RPMI7951 (cell line): ENCODE measurements at places on chromosomes 11 and 22.

GRCh38 chr22:26648528-26649388, 8.6 kb upstream of the MIAT start:
- no peak for DNase-seq

- DNase-seq: no peak
Observed at GRCh38 chr11:134616038-134616437, 204.0 kb upstream of the B3GAT1 start.

- DNase-seq: peak; percentile 44
Observed at GRCh38 chr11:121520243-121521144, 67.7 kb upstream of the SORL1-AS1 start.

- no peak for DNase-seq
Observed at GRCh38 chr22:44707178-44707577, 5.2 kb downstream of the PRR5 start.

DNA sequence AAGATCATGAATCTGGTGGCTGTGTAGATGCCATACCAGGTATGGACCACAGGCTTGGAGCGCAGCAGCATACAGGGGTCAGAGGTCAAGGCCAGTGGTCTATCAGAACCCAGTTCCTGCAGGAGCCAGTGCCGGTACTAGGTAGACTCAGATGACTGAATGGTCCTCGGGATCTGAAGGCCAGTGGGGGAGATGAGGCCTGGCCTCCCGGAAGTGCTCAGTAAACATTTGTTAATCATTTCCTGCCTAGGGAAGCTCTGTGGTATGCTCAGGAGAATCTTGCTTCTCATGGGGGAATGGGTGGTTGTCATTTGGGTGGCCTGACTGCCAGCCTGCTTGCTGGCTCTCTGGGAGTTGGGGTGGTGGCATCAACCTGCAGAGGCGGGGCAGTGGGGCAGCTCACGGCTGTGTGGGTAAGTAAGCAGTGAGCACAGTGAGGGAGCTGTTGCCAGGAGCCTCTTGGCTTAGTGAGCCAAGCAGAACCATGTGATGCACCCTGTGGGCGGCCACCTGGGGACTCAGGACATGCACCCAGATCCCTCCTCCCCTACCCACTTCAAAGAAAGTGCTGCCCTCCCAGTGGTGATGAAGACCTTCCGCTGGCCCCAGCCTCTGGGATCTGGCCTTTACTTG, 33.0 kb downstream of the PTPRJ start:
- peak; percentile 58 for DNase-seq

- DNase-seq: no peak
Observed at GRCh38 chr11:61128947-61129638, 26.8 kb downstream of the CD5 start.

DNA sequence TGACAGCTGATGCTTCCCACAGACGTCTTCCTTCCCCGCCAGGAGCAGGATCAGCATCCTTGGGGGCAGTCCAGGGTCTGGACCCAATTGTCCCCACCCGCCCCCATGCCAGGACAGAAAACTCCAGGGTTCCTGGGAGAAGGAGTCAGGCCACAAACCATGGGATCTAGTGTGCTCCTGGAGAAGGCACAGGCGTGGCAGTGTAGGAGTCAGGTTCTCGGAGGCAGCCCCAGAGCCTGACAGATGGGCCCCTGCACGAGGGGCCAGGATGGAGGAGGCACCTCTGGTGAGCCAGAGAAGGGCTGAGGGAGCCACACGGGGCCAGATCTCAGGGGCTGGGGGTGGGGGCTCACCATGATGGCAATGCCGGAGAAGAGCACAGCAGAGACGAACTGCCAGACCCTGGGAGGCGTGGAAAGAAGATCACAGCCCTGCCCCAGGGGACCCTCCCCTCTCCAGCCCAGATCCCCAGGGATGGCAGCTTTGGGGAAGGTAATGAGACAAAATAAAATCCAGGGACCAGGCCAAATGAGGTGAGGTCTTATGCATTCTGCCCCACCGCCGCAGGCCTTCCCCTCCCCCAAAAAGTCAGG, 13.6 kb downstream of the TP53I11 start:
- DNase-seq: no peak

DNA sequence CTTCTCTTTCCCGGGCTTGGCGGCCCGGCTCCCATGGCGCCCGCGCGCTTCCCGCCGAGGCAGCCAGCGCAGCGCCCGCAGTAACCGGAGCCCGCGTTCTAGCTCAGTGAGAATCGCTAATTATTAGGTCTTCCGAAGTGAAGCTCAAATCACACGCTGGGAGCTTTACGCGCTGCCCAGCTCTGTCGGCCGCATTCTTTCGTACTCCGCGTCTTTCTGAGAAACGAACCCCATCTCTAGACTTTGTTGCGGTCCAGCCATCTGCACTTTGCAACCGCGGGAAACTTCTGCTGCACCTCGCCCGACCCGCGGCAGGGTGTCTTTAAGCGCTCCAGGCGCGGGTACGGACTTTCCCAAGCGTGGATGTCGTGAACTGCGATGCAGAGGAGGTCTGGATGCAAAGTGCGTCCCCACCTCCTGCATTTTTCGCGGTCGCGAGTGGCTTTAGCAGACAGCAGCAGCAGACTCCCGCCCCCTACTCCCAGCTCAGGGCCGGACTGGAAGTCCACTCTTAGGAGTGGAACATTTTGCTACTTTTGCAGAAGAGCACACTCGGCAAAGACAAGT, 6.0 kb upstream of the PAX6 start:
- DNase-seq: peak; percentile 20

- no peak for DNase-seq
Observed at GRCh38 chr11:121422675-121423074, 29.4 kb upstream of the SORL1 start.

- peak; percentile 21 for DNase-seq
Observed at GRCh38 chr11:92340839-92341238, 116.2 kb downstream of the FAT3 start.

DNA sequence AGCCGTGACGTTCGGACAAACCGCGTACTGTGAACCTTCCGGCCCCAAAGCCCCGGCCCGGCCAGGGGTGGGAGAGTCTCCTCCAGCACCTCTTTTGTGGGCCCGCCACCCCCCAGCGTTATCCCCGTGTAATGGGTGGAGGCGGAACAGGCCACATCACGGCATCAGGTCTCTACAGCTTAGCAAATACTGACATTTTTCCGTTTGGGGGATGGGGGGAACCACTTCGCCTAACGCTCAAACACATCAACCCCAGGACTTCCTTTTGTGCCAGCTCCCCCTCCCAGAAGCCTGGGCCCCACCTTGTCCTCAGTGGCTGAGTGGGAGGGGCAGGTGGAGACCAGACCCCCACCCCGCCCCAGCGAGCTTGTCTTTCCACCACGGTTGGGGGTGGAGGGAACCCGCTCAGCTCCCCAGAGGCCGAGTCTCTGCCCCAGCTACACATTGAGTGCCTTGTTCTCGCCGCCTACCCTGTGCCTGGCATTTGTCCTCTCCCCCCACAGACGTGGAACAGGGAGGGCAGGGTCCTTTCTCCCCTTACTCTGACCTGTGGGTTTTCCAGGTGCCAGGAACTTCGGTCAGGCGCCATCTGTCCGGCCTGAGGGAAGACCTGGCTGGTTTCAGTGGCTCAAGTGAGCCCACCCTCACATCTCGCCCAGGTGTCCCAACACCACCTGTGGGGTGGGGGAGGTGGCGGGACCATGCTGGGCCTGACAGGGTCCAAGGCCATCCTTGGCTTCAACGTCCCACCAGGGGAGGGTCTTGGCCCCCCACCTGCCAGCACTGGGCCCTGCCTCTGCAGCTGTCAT, 29.6 kb downstream of the SBF1 start:
- DNase-seq: no peak

GRCh38 chr11:125166764-125167291, 2.3 kb downstream of the PKNOX2 start:
- no peak for DNase-seq

- DNase-seq: no peak
Observed at GRCh38 chr11:9680028-9680427, 16.2 kb downstream of the SWAP70 start.

DNA sequence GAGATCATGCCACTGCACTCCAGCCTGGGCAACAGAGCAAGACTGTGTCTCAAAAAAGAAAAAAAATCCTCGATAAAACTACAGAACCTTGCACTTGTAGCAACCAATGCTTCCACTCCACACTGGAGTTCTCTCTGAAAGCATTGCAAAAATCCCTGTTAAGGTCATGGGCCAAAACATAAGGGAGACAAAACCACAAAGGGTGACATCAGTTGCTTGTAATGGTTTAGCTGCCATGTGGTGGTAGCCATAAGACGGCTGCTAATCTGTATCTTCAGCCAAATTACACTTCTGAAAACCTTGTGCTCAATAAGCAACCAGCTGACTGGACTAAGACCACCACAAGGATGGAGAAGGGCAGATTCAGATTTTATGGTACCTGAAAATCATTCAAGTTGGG, 20.6 kb upstream of the TPH1 start:
- peak; percentile 12 for DNase-seq

DNA sequence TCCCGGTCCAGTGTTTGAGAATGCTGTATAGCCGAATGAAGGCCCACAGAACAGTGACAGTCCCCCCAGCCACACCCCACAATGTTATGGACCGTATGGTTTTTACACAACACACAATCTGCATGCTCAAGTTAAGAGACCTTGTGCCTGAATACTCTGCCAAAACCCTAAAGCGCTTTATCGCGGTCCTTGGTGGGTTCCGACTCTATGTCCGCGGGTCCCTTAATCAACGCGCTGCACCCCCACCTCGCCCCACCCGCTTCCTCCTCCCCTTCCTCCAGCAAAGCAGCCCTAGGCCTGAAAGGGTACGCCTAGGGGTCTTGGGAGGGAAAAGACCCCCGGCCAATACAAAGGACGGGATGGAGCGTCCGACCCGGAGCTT, 442 bp downstream of the COPB1 start:
- peak; percentile 11 for DNase-seq

- DNase-seq: peak; percentile 27
Observed at GRCh38 chr11:13984616-13985450, 22.3 kb downstream of the SPON1 start.

DNA sequence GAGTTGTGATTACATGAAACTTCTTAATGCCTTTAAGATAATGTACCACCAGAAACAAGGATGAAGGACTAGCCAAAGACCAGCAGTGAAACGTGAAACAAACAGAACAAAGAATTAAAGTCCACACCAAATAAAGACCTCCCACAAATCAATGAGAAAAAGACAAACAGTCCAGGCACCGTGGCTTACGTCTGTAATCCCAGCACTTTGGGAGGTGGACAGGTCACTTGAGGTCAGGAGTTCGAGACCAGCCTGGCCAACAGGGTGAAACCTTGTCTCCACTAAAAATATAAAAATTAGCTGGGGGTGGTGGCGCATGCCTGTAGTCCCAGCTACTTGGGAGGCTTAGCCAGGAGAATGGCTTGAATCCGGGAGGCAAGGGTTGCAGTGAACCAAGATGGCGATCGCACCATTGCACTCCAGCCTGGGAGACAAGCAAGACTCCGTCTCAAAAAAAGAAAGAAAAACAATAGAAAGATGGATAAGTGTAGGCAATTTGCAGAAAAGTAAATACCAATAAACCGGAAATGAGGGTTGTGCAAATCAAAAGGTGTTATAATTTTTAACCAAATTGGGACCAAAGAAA, 167.8 kb upstream of the GRK3 start:
- DNase-seq: no peak

- DNase-seq: peak; percentile 83
Observed at GRCh38 chr11:35006389-35007128, 90.1 kb downstream of the PDHX start.

GRCh38 chr11:13926981-13927380, 35.5 kb upstream of the SPON1 start:
- no peak for DNase-seq

DNA sequence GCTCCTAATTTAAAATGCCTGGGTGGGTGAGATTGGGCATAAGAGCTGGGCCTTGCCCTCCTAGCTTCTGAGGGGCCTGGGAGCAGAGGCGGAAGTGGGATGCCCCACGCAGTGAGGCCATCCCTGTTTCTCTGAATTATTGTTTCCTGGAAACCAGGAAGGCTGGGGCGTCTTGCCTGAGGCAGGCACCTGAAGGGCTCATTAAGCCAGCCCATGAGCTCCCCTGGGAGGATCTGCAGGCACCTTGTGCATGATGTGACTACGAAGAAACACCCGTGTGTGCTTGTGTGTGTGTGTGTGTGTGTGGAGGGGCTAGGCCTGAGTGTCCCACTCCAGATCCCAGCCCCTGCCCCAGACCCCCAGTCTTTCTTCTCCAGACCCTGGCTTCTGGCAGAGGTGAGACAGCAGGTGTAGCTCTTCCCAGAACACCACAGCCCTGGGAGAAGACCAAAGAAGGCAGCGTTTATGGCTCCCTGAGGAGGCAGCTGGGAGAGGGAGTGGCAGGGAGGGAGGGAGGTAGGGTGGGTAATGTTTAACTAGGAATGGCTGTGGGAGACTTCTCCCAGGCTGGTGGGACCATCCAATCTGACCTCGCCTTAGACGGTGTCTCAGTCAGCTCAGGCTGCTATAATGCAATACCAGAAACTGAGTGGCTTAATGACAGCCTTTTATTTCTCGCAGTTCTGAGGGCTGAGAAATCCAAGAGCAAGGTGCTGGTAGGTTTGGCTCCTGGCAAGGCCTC, 2.1 kb upstream of the BATF2 start:
- DNase-seq: no peak

DNA sequence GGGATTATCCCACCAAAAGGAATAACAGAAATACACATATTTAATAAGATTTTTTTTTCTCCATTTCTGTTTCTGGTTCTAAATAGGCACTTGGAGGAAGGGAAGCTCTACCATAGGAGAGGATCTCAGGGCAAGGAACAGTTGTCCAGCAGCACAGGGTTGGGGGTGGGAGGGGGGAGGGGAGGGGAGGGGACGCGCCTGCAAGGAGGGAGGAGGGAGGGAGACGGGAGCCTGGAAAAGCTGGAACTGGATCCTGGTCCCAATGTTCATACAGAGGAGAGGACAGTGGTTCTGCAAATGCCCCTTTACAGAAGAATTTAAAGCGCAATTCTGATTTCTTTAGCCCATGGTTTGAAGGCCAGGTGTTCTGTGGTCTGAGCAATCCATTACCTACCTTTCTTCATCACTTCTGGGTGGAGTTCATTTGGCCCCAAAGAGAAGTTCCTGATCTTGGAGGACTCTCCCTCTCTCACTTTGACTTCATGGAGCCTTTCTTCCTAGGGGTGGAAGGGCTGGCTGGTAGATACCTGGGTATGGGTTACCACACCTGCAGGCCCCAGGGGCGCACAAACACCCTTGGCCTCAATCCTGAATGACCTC, 348.9 kb upstream of the NCAM1 start:
- no peak for DNase-seq
